GM18507 (cell line): ENCODE measurements at places on chromosomes 1 and 21.

DNA sequence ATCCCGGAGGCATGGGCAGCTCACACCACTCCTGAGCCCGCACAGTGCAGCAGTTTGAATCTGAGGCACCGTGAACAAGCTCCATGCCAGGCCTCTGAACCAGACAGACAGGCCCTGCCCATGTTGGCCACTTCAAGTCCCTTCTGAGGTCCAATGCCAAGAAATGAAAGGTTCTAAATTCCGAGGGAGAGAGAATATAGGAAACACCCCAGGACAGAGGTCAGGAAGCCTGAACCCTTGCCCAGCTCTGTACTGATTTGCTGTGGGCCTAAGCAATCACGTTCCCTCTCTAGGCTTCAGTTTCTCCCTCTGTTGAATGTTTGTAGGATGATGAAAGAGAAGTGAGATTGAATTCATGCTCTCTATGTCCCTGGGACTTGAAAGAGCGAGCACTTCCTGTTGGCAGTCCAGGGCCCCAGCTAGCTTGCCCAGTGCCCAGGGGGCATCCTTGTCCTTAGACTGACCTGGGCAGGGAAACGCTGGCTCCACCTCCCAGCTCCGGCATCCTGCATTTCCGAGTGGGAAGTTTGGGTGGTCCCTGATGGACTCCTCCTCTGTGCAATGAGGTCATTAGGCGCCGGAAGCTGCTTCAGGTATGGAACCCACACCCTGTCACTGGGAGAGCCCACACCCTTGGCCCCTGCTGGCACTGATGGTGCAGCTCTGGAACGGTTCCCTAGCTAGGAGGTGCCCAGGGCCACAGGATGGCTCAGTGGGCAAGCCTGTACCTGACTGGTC, 242.4 kb upstream of the TMEM51 start:
- no peak for DNase-seq

GRCh38 chr1:111184663-111185062, 15.8 kb downstream of the DENND2D start:
- no peak for DNase-seq

GRCh38 chr21:41671212-41671762, 95.6 kb downstream of the RIPK4 start:
- no peak for DNase-seq

- DNase-seq: no peak
Observed at GRCh38 chr1:8133190-8133589, 107.1 kb upstream of the ERRFI1 start.

- DNase-seq: no peak
Observed at GRCh38 chr1:195071461-195071860, 1536.8 kb downstream of the KCNT2 start.

GRCh38 chr1:60982539-60982938, 99.8 kb upstream of the NFIA start:
- no peak for DNase-seq

DNA sequence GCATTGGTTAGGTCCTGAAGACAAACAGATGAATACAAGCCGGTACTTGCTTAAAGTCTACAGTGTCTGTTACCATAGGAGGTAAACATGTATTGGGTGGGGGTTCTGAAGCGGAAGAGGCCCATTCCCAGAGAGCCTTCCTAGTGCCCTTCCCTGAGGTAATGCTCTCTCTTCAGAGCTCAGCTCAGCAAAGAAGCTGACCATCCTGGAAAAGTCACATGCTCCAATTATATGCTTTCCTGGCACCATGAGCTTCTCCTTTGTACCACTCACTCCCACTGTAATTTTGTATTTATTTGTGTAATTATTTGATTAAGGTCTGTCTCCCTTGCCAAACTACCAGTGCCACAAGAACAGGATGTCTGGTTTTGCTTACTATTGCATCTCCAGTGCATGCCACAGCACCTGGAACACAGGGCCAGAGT, 42.0 kb downstream of the RAB3B start:
- no peak for DNase-seq
